Fibroblast of the aortic adventitia (primary cell): ENCODE measurements at places on chromosomes 3 and 15.

DNA sequence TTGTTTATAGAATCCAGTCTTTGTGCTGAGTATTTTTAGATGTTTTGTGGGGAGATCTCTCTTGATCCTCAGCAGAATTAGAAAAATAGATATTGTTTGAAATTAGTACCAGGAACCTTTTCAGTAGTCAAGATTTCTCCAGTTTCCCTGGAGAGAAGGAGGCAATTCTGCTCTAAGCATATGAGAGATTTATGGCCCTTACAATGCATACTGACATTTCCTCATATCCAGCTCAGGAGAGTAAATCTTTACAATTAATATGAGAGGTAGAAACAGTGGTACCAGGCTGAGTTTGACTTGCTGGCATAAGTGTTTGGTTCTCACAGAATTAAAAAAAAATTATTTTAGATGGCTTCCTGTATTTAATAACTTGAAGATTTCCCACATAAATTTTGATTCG lies 239.1 kb upstream of the SGO1 start:
- no peak for DNase-seq

DNA sequence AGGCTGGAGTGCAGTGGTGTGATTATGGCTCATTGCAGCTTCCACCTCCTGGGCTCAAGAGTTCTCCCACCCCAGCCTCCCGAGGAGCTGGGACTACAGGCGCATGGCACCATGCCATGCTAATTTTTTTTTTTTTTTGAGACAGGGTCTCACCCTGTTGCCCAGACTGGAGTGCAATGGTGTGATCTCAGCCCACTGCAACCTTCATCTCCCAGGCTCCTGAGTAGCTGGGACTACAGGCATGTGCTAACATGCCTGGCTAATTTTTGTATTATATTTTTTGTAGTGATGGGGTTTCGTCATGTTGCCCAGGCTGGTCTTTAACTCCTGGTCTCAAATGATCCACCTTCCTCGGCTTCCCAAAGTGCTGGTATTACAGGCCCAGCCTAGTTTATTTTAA lies 4.0 kb downstream of the TEX9 start:
- no peak for DNase-seq

- no peak for DNase-seq
These were observed 281.8 kb upstream of the ARRDC4 start for GRCh38 chr15:97678656-97679055.

GRCh38 chr3:58996730-58997129 lies 53.1 kb downstream of the CFAP20DC start:
- no peak for DNase-seq

- DNase-seq, result no peak
These were observed 279.2 kb downstream of the LSAMP start for GRCh38 chr3:116166121-116166520.

DNA sequence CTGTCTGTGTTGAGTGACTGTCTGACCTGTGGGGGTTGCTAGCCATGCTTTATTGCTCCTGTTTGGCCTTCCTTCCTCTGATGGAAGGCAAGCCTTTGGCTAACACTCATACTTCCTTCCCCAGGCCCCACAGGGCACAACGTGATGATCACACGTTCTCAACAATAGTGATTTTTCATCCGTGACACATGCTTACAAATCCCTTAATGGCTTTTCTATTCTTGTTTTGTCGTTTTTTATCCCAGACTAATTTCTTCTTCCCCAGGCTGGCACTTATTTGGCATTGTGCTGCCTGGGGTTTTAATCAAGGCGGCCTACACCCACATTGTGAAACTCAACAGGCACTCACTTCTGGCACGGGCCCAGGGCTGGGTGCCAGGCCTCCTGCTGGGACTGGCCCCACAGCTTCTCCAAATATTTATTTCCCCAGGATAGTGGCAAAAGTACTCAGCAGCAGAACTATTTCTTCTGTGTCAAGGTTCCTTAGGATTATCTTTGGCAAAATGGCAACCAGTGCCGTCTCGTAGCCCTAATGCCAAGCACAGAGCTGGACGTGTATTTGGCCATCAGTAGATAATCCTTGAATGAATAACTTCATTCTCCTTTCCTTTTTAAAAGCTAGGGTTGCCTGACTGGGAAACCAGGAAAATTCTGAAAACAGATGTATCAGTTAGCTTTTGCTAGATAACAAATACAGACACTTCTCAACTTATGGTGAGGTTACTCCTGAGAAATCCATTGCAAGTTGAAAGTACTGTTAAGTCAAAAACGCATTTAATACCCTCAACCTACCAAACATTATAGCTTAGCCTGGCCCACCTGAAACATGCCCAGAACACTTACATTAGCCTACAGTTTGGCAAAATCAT lies 30.6 kb downstream of the CMTM7 start:
- peak; percentile 93 for DNase-seq

- no peak for DNase-seq
These were observed 3.0 kb downstream of the FAM219B start for GRCh38 chr15:74903676-74904075.

DNA sequence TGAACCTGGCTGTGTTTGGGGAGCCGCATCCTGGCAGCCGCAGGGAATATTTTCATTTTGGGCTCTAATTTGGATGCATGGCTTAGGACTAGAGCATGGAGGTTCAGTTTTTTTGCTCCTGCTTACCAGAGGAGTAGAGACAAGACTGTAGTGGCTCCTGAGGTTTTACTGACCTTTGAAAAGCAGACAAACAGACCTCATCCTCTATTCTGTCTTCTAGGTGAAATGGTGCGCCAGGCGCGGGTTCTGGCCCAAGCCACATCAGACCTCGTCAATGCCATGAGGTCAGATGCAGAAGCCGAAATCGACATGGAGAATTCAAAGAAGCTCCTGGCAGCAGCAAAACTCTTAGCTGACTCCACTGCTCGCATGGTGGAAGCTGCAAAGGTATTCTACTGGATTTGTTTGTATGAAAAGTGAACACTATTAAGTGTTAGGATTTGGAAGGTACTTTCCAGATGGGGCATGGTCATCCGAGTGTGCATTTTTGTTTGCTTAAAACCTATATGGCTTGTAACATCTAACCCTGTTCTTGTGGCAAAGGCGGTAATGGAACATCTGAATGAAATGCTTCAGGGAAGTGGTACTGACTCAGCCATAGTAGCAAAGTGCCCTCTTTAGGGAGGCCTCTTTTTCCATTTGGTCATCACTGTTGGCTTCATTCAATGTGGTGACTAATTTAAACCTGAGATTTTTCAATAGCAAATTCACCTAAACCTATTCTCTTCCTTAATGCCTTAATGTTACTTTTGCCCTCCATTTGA lies 330.7 kb upstream of the TPM1 start:
- DNase-seq, result peak; percentile 21
